Astrocyte (in vitro differentiated cells and primary cell): ENCODE measurements at places on chromosomes 2 and 18. TPM values are rescaled to one million over a fixed set of nuclear protein-coding genes. Genes with fewer than 3 reads are reported as not detected.

Gene RNU2-63P
- total RNA-seq: 4.2 and 6.6 TPM in 2 replicates

Gene ATL2
- total RNA-seq: 34.9 and 35.5 TPM in 2 replicates

Gene CCDC148
- 1.4 and 2.4 TPM in 2 replicates for total RNA-seq

Gene KIF3C
- total RNA-seq: 37.6 and 38.7 TPM in 2 replicates

Gene CCDC74A
- 6.5 and 7.2 TPM in 2 replicates for total RNA-seq

Gene GKN2
- total RNA-seq: not detected in 2 replicates

Gene LYPD6
- 1.1 and 1.4 TPM in 2 replicates for total RNA-seq

Gene ALPG
- total RNA-seq: 0.19 and 0.27 TPM in 2 replicates

Gene ECEL1
- 0.14 TPM in 1 of 2 replicates, not detected in the other for total RNA-seq
